NCI-H524 treated with DMSO at 0.1 percent for 48 hours (cell line): ENCODE measurements at places on chromosomes 1 and 21.

GRCh38 chr1:159005161-159005560, 4.5 kb upstream of the IFI16 start:
- DNase-seq = no peak

- DNase-seq = no peak
Measured at GRCh38 chr1:157932069-157932468, 61.4 kb upstream of the KIRREL1 start.

- DNase-seq = no peak
Measured at GRCh38 chr1:7584157-7584556, 186.9 kb upstream of the VAMP3 start.

DNA sequence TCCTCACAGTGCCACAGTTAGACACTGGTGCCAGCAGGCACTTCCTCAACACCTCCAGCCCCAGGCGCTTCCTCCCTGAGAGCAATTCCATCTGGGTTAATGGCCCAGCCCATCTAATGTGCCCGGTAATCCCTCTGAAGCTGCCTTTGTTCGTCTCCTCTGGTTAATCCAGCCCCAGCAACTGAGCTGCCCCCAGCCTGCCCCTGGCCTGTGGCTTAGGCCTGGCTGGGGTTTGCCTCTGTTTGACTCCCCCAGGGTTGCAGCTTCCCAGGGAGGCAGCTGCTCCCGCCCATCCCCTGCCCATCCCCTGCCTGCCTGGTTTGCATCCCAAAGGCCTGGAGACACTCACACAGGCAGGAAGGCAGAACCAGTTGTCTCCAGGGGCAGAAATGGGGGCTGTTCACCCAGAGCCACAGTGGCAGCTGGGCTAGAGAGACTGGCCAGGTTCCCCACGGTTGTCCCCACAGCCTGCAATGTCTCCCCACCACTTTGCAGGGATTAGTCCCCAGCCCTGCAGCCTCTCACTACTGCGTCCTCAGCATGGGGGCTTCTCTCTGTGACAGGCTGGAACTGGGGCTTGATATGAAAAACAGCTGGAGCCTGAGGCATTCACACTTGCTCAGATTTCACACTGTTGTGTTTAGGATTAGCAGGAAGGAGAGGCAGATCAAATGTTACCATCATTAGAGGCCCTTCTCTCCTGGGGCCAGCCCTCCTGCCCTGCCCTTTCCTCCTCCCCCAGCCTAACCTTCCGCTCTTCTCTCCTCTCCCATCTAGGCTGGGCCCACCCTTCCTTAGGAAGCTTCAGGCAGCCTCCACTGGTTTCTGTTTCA, 120.2 kb downstream of the TLR5 start:
- peak; percentile 98 for DNase-seq

DNA sequence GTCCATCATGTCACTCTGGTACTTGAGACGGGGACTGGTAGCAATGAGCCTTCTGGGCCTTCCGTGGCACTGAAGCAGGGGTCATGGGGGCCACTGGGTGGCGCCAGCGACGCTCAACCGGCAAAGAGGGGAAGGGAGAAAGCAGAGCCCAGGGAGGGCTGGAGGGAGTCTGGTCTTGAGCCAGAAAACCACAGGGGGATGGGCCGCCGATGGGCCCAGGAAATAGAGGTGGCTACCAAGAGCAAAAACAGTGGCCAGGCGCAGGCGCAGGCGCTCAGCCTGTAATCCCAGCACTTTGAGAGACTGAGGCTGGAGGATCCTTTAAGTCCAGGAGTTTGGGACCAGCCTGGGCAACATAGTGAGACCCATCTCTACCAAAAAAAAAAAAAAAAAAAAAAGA, 21.8 kb downstream of the EXOC8 start:
- no peak for DNase-seq

GRCh38 chr1:983798-984475, 2.0 kb upstream of the PERM1 start:
- no peak for DNase-seq

DNA sequence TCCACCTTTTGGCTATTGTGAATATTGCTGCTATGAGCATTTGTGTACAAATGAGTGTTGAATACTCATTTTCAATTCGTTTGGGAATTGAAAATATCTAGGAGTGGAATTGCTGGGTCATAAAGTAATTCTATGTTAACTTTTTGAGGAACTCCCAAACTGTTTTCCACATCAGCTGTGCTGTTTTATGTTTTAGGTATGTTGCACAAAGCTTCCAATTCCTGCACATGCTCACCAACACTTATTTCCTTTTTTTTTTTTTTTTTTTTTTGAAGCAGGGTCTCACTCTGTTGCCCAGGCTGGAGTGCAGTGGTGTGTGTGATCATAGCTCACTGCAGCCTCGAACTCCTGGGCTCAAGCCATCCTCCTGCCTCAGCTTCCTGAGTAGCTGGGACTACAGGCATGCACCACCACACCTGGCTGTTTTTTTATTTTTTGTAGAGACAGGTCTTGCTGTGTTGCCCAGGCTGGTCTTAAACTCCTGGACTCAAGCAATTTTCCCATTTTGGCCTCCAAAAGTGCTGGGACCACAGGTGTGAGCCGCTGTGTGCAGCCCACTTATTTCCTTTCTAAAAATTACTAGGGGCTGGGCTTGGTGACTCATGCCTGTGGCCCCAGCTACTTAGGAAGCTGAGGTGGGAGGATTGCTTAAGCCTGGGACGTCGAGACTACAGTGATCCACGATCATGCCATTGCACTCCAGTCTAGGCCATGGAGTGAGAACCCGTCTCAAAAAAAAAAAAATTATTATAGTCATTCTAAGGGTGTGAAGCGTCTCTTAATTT, 33.4 kb downstream of the TMCC2 start:
- no peak for DNase-seq

DNA sequence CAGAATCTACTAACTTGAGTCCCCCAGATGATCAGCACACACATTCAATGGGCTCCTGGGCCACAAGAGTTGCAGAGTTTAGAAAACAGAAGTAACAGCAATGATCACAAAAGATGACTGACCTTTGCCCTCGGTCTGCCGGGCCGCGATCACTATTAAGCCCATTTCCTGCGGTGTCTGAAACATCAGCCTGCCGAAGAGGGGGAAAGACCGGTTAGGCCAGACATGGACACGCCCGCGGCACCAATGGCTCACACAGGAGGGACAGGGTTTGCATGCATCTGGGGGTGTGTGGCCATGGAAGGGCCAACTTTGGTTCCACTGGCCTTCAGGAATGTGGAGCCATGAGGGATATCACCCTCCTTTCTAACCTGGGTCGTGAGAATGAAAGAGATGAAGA, 68.2 kb downstream of the SIM2 start:
- DNase-seq = no peak

- no peak for DNase-seq
Measured at GRCh38 chr1:90809996-90810395, 92.9 kb upstream of the BARHL2 start.

DNA sequence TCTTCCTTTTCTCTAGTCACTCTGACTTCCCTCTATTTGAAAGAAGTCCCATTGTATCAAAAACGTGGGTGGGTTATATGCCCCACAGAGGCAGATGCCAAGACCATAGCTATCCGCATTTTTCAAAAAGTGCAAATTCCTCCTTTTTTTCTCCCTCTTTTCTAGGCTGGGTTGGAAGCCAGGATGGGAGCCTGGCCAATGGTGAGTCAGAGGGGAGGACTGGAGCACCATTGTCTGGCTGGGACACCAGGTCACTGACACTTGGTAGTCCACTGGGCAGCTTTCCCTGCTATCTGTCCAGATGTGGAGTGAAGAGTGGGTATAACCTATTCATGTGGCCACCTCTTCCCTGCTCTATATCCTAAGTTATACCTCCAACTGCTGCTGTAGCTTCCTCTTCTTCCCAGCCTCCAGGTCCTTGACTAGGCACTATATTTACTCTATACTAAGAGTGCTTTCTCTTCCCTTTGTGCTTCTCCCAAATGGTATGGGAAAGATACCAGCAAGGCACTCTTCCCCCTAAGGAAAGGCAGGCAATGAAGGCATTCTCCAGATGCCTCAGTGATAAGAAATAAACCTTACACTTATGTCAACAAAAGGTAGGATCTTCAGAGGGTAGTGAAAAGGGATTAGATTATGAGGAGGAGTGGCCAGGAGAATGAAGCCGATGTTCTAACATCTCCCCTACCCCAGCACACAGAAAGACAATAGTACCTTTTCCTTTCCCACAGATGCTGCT, 12.9 kb downstream of the PI4KB start:
- DNase-seq = no peak

- peak; percentile 22 for DNase-seq
Measured at GRCh38 chr1:6701437-6702153, at the start of gene DNAJC11. Gene DNAJC11, minus strand, starts transcription at chr1:6701816. Its CDS starts 16 bp downstream, at chr1:6701800.

- DNase-seq = no peak
Measured at GRCh38 chr1:5742032-5742431, 250.2 kb downstream of the NPHP4 start.

DNA sequence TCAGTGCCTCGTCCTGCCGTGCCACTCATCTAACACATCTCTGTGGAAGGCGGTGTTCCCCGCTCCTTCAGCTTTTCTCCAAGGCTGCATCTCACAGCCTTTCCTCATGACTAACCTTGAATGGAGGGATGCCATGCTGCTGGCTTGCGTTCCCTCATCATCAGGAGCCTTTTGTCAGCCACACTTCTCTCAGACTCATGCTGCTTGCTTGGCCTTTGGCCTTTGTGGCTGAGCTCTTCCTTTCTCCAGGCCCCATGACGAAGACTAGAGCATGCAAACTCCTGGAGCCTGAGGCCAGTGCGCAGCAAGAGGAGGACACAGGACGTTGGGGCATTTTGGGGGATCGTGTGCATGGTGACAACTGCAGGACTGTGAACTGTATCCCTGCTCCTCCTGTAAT, 70.8 kb downstream of the SYT2 start:
- DNase-seq = no peak

DNA sequence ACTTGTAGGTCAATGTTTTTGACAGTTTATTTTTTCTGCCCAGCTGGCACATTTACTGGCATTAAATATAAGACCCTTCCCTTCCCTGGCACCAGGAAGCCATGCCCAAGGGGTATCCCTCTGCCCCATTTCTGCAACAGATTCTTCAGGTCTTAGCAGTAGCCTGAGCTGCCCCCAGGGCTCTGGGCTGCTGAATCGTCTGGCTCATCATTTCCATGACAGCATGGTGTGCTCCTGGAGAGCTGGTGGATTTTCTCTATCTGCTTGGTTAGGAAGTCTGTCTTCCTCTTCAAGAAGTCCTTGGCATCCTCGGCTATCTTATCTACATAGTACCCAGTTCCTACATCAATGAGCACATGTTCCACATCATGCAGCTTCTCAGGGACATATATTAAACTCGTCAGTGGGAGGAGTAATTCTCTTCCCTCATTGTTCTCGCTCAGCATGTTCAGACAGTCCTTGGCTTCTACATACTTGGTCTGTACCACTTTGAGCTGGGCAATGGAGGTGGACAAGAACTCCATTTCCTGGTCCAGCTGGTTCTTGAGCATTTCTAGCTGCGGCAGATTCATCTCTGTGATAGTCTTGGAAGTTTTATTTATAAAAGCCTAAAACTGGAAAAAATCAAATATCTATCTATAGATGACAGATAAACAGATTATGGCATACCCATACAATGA, 23.5 kb downstream of the MIA3 start:
- DNase-seq = no peak

DNA sequence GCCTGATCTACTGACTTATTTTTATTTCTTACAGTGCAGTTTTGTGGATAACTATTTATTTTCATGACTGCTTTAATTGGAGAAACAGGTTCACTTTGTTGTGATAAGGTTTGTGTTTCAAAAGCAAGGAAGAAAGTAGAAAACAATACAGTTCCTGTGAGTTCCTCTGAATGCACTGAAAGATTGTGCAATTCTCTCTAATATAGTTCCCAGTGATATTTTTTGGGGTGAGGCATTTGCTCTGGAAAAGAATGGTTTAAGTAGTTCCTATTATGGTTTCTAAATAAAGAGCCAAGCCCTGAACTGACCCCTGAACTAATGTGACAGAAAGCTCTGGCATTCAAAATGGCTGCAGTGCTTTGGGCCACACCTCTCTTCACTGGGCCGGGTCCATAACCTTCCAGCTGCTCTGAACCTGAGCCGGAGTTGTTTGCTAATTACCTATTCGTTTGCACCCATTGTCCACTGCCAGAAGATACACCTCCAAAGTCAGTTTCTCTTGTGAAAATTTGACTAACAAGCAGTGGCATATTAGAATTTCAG, 56.6 kb upstream of the VTCN1 start:
- DNase-seq = no peak

GRCh38 chr1:94795434-94795833, 24.7 kb upstream of the SLC44A3 start:
- DNase-seq = no peak

GRCh38 chr1:231335663-231336602, 1.7 kb downstream of the EXOC8 start:
- DNase-seq = no peak

DNA sequence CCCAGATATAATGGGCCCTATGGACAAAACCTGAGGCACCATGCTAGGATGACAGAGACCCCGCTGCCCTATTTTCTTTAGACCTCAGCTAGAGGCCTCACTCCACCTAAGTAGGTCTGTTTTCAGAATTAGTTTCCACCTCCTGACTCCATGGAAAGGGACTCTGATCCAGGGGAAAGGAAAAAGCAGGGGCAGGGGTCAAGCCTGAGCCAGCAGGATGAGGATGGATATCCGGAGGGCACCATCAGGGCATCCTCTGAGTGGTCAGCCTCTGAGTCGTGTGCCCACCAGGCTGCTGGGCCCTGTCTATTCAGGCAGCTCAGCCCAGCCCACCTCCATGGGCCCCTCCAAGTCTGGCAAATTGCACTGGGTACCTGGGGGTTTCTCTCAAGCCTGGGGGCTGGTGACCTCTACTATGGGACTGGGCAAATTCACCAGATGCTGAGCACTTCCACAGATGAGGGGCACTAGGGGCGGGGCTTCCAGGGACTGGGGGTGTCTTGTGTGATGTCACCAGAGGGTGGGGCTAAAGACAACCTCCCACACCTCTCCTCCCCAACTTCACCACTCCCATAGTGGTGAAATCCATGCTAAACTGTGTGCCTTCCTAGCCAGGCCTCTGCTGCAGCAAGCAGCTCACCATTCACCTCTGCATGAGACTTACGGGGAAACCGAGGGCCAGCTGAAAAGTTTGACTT, 5.5 kb downstream of the PAQR7 start:
- DNase-seq = no peak

- DNase-seq = no peak
Measured at GRCh38 chr1:204139088-204139487, 12.8 kb downstream of the ETNK2 start.

DNA sequence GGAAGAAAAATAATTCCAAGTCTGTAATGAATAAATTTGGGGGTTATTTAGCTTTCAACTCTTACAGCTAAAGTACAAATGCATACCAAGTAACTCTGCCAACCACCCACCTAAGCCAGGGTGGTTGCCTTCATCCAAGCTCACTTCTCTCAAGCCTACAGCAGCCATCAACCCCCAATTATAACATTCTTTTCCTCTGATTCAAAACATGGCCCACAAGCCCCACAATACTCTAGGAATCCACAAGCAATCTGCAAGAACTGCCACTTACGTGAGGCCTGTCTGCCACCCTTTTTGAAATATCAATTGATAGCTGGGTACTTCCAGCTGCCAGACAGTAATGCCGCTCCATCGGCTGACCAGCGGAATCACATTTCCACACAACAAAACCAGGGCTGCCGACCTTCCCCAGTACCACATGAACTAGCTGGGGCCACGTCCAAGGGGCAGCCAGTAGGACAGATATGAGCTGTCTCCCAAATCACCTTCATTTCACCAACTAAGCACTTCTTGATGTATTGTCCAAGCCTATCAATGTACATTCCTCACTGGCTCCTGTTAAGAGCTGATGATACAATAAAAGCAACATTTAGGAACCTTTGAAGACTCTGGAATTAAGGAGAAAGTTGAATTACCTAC, 3.2 kb downstream of the LBR start:
- DNase-seq = no peak

- no peak for DNase-seq
Measured at GRCh38 chr21:37149411-37149810, 76.4 kb downstream of the TTC3 start.

- DNase-seq = no peak
Measured at GRCh38 chr1:201143726-201144635, 10.3 kb downstream of the TMEM9 start.
